ENCODE measurements at places on chromosomes 12 and 14. TPM values are rescaled to one million over a fixed set of nuclear protein-coding genes. Genes with fewer than 3 reads are reported as not detected.

The C12orf60 gene
- 0.42 TPM for total RNA-seq

The GLS2 gene
- 1.7 TPM for total RNA-seq

DNA sequence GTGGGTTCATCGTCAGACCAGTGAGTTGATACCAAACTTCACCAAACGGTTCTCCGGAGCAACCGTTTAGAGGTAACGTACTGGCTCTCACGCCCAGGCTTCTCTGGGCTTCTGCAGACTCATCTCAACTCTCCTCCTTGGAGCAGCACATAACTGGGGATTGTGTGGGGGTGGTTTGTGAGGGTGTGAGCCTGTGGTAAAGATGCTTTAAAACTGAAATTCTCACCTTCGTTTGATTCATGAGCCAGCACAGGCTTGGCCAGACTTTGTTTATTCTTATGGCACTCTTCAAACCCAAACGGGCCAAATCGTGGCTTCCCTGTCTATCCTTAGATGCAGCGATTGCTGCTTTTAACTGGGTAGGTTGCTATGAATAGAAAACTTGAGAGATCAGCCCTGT is 121.3 kb downstream of the SAMD4A start:
- DNase-seq = no peak

DNA sequence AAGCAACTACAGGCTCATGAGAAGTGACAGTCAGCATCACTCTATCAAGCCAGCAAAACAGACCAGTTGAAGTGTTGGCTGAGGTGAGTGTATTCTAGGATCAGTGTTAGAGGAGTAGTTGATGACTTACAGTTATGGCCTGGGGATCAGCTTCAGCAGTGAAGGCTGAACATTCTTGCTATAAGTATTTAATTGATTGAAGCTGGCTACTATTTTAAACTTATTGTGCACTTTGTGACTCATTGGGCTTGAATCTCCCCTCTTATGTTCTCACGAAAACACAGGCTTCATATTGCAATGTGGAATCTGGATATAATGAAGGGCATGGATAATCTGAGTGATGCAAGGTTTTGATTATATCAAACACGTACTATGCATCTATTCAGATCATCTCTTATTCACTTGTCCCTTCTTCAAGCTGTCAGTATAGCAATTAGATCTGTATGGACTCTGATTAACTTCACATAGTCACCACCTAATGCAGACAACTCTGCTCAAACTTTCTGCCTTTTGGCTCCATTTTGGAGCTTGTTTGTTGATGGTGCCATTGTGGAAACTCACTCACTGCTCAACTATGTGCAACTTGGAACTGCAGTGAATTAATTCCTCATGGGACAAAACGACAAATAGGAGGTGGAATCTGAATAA is 309.2 kb downstream of the SLC16A7 start:
- no peak for DNase-seq

DNA sequence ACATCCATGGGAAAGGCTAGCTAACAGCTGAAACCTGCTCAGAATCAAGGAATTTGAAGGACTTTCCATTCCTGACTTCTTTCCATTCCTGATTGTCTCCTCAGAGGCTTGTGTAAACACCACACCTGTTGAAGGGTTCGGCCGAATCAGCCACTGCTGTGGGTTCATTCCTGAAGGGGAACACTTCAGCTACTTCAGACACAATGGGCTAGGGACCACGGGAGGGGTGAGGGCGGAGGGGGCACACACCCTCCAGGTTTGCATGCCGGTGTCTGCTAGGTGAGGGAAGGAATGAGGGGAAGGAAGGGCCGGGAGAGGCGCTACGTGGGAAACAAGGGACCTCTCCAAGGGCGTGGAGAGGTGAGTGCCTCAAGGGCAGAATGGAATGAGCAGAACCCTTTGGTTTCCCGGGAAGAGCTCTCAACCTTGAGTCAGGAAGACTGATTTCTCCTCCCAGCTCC is 1.3 kb downstream of the GPRC5A start:
- no peak for DNase-seq

- DNase-seq = peak; percentile 10
Observed at GRCh38 chr12:34398706-34399630, 376.7 kb downstream of the ALG10 start.

GRCh38 chr12:129863938-129864337 is 39.9 kb downstream of the TMEM132D start:
- no peak for DNase-seq

GRCh38 chr14:71465316-71465715 is 466.9 kb upstream of the RGS6 start:
- no peak for DNase-seq

DNA sequence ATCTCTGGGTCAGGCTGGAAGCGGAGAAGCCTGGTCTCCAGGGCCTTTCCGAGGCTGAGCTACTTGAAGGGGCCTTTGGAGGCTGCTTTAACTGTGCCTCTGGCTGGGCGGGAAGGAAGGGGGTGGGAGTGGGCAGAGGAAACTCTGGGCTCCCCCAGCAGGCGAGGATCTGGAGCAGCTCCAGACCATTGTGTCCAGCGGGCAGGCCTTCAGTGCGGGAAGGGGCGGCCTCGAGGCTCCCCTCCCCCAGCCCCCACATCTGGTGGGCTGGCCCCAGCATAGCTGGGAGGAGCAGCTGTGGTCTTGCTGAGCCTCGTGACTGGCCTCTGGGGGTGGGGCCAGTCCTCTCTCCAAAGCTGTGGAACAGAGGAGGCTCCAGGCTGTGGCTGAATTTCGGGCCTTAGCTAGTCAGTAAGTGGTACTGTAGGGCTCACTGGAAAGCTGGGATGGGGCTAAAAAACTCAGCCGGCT is 3.4 kb downstream of the TAMALIN start:
- DNase-seq = peak; percentile 56

DNA sequence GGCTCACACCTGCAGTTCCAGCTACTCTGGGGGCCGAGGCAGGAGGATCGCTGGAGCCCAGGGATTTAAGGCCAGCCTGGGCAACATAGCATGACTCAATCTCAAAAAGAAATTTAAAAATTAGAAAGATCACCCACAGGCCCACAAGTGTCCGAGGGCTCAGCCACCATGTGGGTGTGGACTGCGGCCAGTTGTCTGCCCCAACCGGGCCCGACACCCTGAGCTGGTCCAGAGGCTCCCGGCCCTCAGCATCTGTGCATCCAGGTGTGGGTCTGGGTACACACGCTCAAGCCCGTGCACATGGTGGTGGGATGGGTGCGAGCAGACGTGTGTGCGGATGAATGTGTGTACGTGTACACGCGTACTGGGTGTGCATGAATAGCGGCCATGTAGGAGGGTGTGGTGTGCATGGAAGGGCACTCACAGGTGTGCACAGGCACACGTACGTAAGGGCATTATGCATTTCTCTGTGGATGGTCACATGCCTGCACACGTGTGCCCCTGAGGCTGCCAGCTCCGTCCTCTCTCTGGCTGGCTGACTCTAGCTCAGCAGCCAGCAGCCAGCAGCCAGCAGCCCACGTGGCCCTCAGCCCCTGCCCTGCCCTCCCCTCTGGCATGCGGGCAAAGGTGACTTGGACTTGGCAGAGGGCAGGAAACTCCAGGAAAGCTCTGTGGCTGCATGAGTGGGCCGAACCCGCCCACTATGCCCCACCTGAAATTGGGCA is 23.3 kb upstream of the NUDT14 start:
- peak; percentile 49 for DNase-seq

- DNase-seq = no peak
Observed at GRCh38 chr12:110084314-110085015, 36.1 kb upstream of the C12orf76 start.

DNA sequence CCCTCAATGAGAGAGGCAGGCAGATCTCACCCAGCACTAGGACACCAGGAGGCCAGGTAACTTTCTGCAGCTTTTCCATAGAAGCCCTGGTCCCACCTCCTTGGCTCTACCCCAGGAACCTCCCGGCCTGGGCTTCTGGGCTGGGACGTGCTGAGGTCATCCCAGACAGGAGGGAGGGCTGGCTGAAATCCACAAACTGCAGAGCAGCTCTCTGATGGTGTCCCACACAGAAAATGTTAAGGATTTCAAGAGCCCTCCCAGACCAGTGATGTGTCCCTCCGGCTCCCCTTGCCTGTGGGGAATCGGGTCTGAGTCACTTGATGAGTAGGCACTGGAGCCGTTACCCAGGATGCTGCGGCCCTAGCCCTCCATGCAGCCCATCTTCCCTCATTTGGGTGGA is 124.1 kb downstream of the ESRRB start:
- DNase-seq = no peak

- no peak for DNase-seq
Observed at GRCh38 chr14:51462182-51462581, 189.5 kb upstream of the FRMD6 start.

The FSCB gene
- total RNA-seq = not detected

The FGF23 gene
- not detected for total RNA-seq

GRCh38 chr14:68690089-68690958 is 102.5 kb downstream of the ZFP36L1 start:
- DNase-seq = no peak

- no peak for DNase-seq
Observed at GRCh38 chr12:56334490-56334793, 642 bp upstream of the PAN2 start.

DNA sequence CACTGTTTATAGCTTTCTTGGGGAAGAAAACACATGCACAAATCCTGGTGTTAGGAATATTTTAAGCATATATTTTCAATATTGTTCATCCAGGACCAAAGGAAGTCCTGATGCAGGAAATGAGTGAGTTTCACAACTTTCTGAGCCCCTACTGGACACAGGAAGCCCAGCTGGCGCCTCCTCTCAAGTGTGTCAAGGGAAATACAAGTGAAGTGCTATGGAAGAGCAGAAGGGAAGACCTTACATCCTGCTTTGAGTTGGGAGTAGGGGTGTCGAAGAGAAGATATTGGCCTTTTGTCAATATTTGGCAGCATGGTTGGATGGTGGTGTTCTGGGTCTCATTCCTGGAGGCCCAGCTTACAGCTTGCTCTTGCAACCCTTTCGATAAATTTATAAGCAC is 66.1 kb upstream of the ZDHHC17 start:
- no peak for DNase-seq

- DNase-seq = no peak
Observed at GRCh38 chr12:51536159-51536558, 54.9 kb upstream of the SCN8A start.

GRCh38 chr12:39682689-39683477 is 63.3 kb upstream of the ABCD2 start:
- DNase-seq = no peak

GRCh38 chr12:66111605-66112004 is 18.9 kb downstream of the LLPH start:
- no peak for DNase-seq
